Subcutaneous adipose tissue (tissue), 4 donors: ENCODE measurements at places on chromosomes 1 and 21. TPM values are rescaled to one million over a fixed set of nuclear protein-coding genes. Genes with fewer than 3 reads are reported as not detected.

The BTBD8 gene
- total RNA-seq = 6.4 TPM

The FCGR2B gene
- 141 TPM for total RNA-seq

The DENND2D gene
- 40.5 TPM for total RNA-seq

The TPTE gene
- not detected for total RNA-seq

The RRP15 gene
- 8.7 TPM for total RNA-seq

The PGD gene
- 252 TPM for total RNA-seq

The S100B gene
- 159 TPM for total RNA-seq

The PDPN gene
- 12.1 TPM for total RNA-seq
